ENCODE measurements at places on chromosomes 16 and 17. TPM values are rescaled to one million over a fixed set of nuclear protein-coding genes. Genes with fewer than 3 reads are reported as not detected.

The IRX3 gene
- 5.0 TPM for total RNA-seq

- no peak for DNase-seq
Measured at GRCh38 chr17:35749560-35750412, 3.3 kb downstream of the GAS2L2 start.

The PSME3IP1 gene
- 79.0 TPM for total RNA-seq

- no peak for DNase-seq
Measured at GRCh38 chr16:50279504-50279865, 13.1 kb downstream of the ADCY7 start.

- no peak for DNase-seq
Measured at GRCh38 chr16:84354306-84354705, 14.0 kb upstream of the ATP2C2 start.

- no peak for DNase-seq
Measured at GRCh38 chr17:77883213-77883650, 75.3 kb upstream of the TNRC6C start.

- DNase-seq, result no peak
Measured at GRCh38 chr16:50455288-50455845, 86.6 kb upstream of the BRD7 start.

- no peak for DNase-seq
Measured at GRCh38 chr17:80981062-80981902, 10.4 kb upstream of the CHMP6 start.

DNA sequence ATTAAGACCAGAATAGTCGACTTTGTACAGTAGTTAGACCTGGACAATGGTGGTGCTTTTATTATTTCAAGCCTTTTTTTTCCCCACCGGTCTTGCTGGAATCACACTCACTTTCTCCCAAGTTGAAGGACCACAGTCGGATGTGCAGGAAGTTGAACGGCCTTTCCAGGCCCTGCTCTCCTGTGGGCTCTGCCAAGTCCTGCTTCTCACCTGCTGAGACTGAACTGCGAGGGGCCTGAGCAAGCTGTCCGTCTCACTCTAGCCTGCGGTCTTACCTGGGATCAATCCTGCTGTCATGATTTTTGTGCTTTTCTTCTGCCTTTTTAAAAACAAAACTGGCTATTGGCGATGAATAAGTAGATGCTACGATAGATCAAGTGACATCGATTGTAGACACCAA, 1.3 kb downstream of the TLCD3A start:
- DNase-seq, result no peak

The ZSCAN32 gene
- total RNA-seq, result 9.4 TPM

- no peak for DNase-seq
Measured at GRCh38 chr16:20920799-20921198, 20.2 kb downstream of the LYRM1 start.

DNA sequence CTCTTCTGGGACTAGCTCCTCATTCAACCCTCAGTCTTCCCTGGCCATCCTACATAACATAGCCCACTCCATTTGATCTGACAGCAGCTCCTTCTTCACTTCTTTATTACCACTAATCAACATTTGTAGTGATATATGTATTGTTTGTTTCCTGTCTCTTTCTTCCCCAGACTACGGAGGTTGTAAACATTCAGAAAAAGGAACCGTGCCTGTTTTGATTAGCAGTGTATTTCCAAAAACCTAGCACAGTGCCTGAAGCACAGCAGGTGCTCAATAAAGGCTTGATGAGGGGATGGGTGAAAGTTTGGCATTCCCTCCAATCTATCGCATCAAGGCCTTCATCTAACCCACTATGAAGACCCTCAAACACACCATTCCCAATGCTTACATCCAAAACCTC, 150.8 kb downstream of the XYLT1 start:
- no peak for DNase-seq

The C17orf100 gene
- total RNA-seq, result not detected

DNA sequence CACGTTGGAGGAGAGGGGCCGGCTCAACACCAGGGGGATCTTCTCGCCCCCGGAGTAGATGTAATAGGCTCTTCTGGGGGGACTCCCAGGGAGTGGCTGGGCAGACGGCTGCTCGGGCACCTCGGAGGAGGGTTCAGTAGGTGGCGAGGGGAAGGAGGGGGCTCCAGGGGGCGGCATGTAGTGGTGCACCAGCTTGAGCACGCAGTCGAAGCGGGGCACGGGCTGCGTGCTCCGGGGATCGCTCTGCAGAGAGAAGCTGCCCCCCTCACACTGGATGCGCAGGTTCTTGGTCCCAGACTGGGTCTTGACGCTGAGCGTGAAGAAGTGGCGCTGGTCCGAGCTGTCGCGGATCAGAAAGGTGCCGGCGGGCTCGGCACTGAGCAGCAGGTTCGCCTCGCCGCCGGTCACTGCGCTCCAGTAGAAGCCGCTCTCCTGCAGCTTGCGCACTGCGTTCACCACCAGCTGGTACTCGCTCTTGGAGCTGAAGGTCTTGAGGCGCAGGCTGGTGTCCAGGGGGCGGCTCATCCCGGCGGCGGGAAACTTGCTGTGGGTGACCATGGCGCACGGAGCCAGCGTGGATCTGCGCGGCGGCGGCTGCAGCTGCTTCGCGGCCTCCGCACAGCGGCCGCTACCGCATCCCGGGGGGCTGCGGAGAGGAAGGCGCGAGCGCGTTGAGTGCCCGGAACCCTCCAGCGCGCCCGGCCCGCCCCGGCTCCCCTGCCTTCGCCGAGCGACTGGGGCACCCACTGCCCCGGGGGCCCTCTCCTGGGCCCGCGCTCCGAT, 1.1 kb downstream of the SOCS3 start:
- DNase-seq, result no peak

DNA sequence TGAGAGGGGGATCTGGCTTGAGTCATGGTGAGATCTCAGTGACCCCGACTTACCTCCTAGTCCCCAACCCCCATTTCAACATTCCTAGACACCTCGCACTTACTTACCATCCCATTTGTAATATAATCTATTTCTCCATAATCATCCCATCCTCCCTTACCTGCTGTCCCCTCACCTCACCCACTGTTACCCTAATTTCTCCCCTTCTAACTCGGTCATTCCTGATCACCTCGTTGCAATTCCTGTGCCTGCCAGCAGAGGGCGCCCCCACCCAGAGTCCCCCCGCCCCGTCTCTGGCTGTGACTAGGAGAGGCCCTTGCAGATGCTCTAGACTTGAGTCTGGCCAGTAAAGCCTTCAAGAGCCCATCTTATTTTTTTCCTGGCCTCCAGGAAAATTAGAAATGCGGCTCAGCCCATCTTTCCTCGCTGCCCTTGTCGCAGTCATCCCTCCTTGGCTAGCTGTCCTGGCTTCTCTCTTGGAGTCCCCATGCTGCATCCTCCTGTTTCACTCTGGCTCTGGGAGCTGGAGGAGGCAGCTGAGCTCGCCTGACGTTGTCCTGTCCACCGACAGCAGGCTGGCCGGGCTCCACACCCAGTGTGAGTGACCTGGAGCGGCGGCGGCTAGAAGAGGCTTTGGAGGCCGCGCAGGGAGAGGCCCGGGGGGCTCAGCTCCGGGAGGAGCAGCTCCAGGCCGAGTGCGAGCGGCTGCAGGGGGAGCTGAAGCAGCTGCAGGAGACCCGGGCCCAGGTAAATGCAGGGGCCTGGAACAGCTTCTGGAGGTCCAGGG, 5.0 kb downstream of the TBKBP1 start:
- peak; percentile 71 for DNase-seq

DNA sequence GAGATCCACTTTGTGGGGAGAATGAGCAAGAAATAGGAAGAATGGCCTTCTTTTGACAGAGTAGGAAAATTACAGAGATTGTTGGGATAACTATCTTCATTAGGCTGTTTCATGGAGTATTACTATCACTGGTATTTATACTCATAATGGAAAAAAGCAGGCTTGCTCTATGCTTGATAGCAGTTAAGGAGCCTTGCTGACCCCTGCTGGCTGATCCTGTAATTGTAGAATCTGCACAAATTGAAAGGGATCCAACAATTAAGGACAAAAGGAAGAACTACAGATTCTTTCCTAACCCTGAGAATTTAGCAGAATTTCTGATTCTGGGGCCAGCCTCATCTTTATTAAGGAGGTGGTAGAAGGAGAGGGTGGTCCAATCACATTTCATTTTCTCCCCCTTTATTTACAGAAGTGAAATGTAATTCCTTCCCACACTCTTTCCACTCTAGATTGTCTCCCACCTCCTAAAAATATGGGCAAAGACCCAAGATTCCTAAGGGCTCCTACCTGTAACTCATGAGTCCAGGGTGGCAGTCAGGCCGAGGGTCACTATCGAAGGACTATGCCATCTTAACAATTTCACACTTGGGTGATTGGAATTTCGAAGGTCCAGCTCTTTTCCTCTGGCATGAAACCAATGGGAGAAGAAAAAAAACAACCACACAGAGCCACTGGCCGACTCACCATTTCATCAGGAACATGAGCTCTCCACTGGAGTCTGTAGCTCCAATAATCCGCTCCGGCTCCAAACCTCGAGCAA, 26.3 kb downstream of the NFE2L1 start:
- peak; percentile 91 for DNase-seq

The ST6GALNAC1 gene
- 7.1 TPM for total RNA-seq

DNA sequence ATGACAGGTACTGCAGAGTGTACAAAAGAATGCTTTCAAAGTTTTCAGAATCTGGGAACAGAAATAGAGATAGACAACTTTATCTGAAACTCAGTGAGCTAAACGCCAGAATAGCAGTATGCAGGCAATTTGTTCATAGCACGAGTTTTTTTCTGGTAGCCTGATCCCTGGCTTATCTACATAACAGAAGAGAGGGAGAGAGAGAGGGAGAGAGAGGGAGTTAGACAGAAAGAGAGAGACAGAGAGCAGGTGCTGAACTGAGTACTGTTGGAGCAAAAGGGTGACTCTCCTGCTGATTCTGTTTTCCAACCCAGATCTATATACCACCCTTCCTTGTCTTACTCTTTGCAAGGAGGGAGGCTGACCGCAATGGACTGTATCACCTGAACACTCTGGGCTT, 388.0 kb upstream of the CA10 start:
- no peak for DNase-seq
